M059J (cell line): ENCODE measurements at places on chromosomes 13 and 19. TPM values are rescaled to one million over a fixed set of nuclear protein-coding genes. Genes with fewer than 3 reads are reported as not detected.

- no peak for DNase-seq
These were observed 271.5 kb downstream of the SLC7A1 start for GRCh38 chr13:29323954-29324353.

DNA sequence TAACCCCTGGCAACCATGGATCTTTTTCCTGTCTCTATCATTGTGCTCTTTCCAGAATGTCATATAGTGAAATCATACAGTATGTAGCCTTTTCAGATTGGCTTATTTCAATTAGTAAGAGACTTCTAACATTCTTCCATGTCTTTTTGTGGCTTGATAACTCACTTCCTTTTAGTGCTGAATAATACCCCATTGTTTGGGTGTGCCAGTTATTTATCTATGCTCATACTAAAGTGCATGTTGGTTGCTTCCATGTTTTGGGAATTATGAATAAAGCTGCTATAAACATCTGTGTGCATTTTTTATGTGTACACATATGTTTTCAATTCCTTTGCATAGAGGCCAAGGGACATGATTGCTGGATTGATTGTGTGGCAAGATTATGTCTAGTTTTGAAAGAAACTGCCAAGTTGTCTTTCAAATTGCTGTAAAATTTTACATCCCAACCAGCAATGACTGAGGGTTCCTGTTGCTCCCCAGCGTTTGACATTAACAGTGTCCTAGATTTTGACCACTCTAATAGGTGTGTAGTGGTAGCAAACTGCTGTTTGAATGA, 358.9 kb downstream of the ITGBL1 start:
- no peak for DNase-seq

GRCh38 chr13:27135023-27135422, 36.6 kb downstream of the USP12 start:
- no peak for DNase-seq

IGLON5 gene
- total RNA-seq = not detected in 2 replicates

CFD gene
- total RNA-seq = 0.52 and 0.89 TPM in 2 replicates

DNA sequence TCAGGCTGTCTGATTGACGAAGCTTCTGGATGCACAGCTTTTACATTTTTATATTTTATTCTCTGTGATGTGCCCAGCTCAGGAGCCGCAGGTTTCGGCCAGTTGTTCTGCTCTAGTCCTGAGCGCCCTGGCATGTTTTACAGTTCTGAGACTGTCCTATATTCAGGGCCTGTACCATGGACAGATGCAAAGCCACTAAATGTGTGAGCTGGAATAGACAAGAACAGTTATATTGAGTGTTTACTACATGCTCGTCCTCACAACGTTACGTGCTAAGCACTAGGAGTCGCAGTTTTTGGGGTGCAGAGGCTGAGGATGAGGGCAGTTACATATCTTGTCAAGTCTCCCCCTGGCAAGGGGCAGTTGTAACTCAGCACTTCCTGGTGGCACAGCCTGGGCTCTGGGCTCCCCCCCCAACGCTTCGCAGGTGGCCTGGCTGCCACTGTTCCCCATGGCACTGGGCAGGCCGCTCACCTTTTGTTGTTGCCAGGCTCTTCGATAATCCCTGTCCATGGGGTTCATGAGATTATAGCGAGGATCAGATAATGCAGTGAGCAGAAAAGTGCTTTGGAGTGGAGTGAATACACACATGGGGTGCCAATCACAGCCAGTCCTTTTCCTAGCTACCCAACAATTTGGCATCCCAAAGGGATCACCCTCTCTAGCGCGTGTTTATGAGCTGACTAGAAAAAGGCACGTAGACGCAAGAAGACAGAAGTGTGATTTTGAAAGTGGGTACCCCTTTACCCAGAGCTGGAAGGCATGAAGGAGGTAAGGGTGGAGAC, 23.5 kb downstream of the ARL11 start:
- no peak for DNase-seq

DNA sequence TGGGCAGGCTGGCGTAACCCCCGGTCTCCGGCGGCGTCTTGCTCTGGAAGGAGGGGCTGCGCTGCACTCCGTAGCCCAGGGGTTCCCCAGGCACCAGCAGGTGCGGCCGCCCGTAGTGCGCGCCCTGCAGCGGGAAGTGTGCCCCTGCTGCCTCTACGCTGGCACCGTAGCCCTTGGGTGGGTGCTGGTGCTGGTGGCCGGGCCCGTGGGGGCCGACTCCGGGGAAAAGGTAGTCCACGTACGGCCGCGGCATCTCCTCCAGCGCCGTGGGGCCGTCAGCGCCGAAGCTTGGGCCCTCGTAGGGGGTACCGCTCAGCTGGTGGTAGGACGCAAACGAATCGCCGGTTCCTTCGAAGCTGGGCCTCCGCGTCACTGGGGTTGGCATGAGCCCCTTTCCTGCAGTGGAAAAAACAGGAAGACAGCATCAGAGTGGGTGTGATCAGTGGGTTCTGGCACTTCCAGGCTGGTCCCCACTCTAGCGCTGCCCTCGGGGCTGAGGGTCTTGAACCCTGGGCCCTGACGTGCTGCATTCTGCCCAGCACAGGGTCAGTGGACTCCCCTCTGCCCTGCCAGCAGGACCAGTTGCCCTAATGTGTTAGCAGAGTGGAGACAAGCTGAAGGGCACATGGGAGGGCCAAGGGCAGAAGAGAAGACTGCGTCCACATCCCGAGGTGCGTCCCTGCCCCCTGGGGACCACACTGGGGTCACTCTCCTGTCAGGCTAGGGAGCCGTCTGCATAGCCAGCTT, 72.3 kb downstream of the LATS2 start:
- DNase-seq = no peak

S1PR2 gene
- total RNA-seq = 7.1 and 8.3 TPM in 2 replicates

VSTM1 gene
- not detected in 2 replicates for total RNA-seq

DNA sequence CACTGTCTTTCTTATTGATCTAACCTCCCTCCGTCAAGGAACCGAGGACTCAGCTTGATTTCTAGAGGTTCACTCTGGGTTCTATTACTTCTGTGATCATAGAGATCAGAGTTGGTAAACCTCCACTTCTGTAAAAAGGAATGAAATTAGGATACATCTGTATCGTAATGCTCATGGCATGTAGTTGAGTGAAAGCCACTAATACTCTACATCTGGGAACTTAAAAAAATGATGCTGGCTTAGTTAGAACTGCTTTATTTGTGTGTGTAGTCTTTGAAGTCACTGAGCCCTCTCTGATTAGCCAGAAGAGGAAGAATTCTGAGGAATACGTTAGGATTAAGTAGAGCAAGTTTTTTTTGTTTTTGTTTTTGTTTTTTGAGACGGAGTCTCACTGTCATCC, 140.8 kb downstream of the GGACT start:
- DNase-seq = no peak

DNA sequence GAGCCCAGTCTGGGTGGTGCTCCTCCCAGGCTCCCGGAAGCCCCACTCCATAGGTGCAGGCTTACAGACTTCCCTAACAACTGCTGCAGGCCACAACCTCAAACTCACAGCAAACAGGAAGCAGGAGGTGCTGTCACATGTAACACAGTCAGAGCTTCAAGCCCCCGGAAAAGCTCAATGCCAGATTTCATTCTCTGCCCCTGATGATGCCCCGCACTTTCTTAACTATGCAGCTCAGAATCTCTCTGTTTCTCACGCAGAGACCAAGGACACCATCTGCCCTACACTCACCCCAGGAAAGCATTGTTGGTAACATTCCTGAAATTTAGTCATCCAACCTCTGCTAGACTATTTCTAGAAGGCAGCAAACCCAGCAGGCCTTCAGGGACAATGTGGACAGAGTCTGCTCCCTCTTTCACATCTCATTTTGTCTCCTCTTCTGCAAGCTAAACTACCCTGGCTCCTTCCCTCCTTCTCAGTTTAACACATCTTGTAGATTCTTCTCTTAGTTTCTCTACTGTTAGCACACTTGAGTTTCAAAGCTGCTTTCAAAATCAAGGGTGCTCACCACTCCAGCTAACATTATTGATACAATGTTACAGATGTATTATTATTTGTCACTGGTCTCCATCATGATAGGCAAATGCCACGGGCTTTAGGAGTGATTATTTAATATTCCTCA, 162.5 kb downstream of the KCTD12 start:
- DNase-seq = peak; percentile 53

CILP2 gene
- 0.22 and 0.99 TPM in 2 replicates for total RNA-seq

- no peak for DNase-seq
These were observed 73.9 kb upstream of the GPR183 start for GRCh38 chr13:99380921-99381645.
